ENCODE measurements at places on chromosomes 13 and 19. TPM values are rescaled to one million over a fixed set of nuclear protein-coding genes. Genes with fewer than 3 reads are reported as not detected.

Gene ELL
- 12.7 TPM for total RNA-seq

Gene TUBB4A
- total RNA-seq: 4.0 TPM

Gene PSPC1
- total RNA-seq: 57.2 TPM

Gene DPY19L3
- total RNA-seq: 25.0 TPM

Gene ELANE
- 0.67 TPM for total RNA-seq

Gene SIGLEC5
- not detected for total RNA-seq

Gene SMG9
- total RNA-seq: 27.7 TPM

Gene CYP2F1
- not detected for total RNA-seq

Gene TEX101
- total RNA-seq: not detected

Gene SKA3
- total RNA-seq: 10.1 TPM

Gene LAIR1
- total RNA-seq: 1.0 TPM

Gene CGB3
- total RNA-seq: not detected

Gene GRK1
- not detected for total RNA-seq

Gene COL4A2
- 1,860 TPM for total RNA-seq

Gene AMER2
- total RNA-seq: 0.04 TPM

Gene NCAN
- total RNA-seq: 0.17 TPM

Gene PGLYRP1
- total RNA-seq: not detected

Gene CYSLTR2
- 0.13 TPM for total RNA-seq

Gene TRIM13
- 17.5 TPM for total RNA-seq

Gene NLRP9
- not detected for total RNA-seq

Gene ZNF610
- total RNA-seq: 5.8 TPM

Gene ZNF835
- total RNA-seq: 7.7 TPM

Gene HCN2
- total RNA-seq: 0.48 TPM

Gene FFAR1
- total RNA-seq: not detected

Gene SAMD1
- total RNA-seq: 21.8 TPM

Measured in kidney epithelial cell (primary cell).